Activated CD8-positive, alpha-beta memory T cell treated with anti-CD3 and anti-CD28 coated beads for 1 hour (primary cell): ENCODE measurements at places on chromosomes 4 and X.

GRCh38 chrX:143664302-143664701 is 28.4 kb upstream of the SLITRK4 start:
- DNase-seq: no peak

DNA sequence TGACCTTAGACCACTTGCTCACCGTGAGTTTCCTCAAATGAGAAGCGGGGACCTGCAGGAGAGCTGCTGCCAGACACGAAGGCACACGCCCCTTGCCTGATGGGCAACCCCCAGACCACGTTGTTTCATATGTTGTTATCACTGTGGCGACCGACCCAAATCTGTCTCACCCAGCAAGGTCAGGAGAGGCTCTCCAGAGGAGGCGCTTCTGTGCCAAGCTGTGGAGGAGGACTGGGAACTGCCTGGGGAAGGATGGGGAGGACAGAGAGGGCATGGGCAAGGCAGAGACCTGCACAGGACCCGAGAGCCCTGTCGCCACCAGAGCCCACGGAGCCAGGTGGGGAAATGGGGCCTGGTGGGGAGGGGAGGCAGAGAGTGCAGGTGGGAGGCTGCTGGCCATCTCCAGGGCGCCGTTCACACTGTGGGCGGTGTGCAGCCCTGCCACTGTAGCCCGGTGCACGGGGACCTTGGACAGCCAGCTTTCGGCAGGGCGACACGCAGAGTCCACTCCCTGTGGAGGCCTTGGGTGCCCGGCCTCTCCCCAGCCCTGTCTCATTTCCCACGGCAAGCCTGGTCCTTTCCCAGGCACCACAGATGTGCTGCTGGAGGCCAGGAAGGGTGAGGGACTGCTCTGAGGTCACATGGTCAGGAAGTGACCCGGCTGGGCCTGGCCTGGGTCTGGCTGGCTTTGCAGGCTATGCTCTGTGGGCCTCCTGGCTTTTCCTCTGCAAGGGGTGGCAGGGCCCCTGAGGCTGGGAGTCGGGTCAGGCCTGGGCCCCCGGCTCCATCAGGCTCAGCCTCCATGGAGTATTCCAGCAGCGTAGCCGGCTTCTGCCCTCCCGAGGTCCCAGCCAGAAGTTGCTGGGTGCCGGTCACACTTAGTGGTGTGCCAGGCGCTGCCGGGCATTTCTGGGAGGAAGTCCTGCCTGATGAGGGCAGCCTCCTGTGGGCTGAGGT is 3.2 kb downstream of the HTRA3 start:
- DNase-seq: no peak

- DNase-seq: no peak
Measured at GRCh38 chr4:187006189-187006618, 282.5 kb upstream of the FAT1 start.

GRCh38 chr4:125283707-125284279 is 31.0 kb upstream of the FAT4 start:
- DNase-seq: no peak

- no peak for DNase-seq
Measured at GRCh38 chr4:63105839-63106238, 1303.4 kb downstream of the TECRL start.

DNA sequence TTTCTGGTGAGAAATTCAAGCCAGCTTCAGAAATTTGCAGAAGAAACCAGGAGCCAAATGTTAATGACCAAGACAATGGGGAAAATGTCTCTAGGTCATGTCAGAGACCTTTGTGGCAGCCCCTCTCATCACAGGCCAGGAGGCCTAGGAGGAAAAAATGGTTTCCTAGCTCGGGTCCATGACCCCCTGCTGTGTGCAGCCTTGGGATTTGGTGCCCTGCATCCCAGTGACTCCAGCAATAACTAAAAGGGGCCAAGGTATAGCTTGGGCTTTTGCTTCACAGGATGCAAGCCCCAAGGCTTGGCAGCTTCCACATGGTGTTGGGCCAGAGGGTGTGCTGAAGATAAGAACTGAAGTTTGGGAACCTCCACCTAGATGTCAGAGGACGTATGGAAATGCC is 814.7 kb upstream of the SLIT2 start:
- no peak for DNase-seq

DNA sequence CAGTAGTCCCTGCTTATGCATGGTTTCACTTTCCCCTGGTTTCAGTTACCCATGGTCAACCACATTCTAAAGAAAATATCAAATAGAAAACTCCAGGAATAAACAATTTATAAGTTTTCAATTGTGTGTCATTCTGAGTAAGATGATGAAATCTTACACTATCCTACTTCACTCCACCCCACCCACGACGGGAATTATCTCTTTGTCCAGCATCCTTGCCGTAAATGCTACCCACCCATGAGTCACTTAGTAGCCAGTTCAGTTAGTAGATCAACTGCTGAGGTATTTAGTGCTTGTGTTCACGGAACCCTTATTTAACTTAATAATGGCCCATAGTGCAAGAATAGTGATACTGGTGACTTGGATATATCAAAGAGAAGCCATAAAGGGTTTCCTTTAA is 91.4 kb downstream of the KLHL13 start:
- no peak for DNase-seq

GRCh38 chrX:39163581-39164126 is 362.4 kb downstream of the MID1IP1 start:
- DNase-seq: no peak

DNA sequence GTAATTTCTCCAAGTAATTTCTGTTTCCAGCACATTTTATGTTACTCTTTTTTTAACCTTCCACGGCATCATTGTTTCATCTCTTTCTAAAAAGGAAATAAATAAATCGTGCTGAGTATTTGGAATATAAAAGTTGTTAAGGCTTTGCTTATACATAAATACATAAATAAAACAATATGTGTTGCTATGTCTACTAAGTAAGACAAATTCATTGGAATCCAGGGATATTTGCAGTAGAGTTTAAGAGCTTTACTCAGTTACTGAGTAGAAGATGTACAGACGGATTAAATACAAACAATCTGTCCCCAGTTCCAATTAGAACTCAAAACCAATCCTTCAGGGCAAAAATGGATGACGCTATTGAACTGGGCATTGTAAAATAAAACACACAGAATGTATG is 1.4 kb downstream of the ARHGAP24 start:
- DNase-seq: no peak

GRCh38 chrX:109732017-109732801 is 848 bp downstream of the ACSL4 start:
- no peak for DNase-seq

- no peak for DNase-seq
Measured at GRCh38 chr4:21765810-21766407, 182.7 kb downstream of the KCNIP4 start.
